ENCODE measurements at places on chromosomes 7 and 10. TPM values are rescaled to one million over a fixed set of nuclear protein-coding genes. Genes with fewer than 3 reads are reported as not detected.
A peak's percentile ranks its signal among the peaks of the same experiment; 100 is the strongest.

DNA sequence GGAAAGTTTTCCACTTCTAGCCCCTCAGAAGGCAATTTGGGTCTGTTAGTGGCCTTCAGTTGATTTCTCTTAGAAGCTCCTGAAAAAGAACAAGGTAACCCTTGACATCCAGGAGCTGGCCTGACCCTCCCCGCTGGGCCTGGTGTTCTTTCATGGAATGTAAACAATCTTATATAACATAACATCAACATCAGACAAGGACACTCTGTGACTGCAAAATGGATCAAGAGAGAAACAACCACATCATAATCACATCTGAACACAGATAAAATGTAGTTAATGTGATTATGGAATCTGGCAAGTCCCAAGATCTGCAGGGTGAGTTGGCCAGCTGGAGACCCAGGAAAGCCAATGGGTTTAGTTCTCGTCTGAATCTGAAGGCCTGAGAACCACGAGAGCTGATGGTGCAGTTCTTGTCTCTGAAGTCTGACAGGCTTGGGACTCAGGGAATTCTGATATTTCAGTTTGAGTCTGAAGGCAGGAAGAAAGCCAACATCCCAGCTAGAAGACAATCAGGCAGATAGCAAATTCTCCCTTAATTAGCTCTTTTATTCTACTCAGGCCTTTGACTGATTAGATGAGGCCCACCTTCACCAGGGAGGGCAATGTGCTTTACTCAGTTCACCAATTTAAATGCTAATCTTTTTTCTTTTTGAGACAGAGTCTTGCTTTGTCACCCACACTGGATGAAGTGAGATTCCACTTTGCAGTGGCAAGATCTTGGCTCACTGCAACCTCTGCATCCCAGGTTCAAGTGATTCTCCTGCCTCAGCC is 91.4 kb upstream of the NAMPT start:
- no peak for DNase-seq

DNA sequence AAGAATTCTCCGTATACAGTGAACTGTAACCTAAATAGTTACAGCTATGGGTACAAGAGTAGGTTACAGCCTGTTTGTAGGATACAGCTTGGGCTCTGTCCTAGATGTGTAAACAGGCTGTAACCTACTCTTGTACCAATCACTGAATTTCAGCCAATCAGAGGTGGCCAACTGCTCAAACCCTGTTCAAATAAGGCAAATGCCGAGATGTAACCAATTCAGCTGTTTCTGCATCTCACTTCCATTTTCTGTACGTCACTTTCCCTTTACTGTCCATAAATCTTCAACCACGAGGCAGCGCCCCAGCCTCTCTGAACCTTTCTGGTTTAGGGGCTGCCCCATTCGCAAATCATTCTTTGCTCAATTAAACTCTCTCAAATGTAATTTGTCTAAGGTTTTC is 8.3 kb upstream of the MMP21 start:
- DNase-seq = no peak

DNA sequence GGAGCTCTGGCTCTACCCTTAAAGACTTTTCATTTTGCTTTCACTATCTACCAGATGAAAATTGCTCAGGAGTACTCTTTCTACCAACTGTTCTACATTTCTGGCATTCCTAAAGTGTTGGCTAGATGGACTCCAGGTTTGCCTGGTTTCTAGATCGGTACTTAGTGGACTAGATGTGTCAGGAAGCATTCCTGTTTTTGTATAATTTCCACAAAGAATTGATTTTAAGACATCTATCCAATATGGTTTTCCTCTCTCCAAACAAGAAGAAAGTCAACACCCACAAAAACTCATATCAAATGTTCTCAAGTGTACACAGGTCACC is 157.7 kb downstream of the CHRM2 start:
- no peak for DNase-seq

GRCh38 chr7:123570390-123571182 is 13.0 kb upstream of the NDUFA5 start:
- DNase-seq = no peak

DNA sequence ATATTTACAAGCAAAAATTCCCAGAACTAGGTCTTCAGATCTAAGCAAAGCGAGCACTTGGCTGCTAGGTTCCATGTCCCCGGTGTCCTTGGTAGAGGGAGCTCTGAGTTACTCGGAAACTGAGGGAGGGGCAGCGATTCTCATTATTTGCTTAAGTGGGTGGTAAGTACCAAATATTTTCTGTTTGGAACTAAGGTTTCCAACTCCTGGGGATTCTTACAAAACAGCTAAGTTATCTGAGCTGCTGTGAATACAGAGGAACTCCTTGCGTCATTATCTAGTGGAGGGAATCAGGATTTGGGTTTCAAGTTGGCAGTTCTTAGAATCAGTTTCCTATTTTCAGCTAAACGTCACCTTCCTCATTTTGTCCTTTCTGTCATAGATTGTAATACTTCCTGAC is 76.8 kb upstream of the IKZF1 start:
- DNase-seq = no peak

DNA sequence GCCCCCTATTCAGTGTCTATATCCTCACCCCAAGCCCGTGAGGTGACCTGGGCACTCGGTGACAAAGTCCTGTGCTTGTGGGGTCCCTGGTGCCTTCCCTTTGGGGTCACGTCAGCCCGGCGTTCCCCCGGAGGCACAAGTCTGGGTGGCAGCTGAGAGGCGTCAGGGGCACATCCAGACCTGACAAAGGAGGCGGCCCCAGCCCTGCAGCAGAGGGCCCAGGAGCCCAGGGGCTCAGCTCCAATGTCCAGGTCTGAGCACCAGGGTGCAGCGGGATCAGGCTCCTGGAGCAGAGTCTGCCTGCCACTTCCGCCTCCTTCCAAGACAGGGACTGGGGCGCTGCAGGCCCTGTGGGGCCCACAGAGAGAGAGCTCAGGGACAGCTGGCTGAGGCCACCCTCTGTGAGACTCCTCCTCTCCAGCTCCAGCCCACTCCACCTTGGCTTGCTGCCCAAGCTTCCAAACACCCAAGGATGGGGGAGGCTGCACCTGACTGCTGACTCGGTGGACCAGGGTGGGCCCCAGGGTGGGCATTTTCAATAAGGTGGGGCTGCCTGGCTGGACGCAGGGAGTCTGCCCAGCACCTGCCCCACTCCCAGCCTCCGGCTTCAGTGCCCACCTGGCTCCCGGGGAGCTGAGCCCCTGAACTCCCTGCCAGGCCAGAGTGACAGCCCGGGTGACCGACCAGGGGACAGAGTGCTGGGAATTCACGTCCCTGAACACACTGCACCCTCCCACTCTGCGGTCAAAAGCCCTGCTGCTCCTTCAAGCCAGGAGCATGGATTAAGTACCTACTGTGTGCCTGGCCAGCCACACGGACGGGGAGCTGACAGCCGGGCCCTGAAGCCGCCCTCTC is 1.0 kb upstream of the KNDC1 start:
- peak; percentile 42 for DNase-seq

- DNase-seq = no peak
Observed at GRCh38 chr10:113135025-113135424, 185.0 kb downstream of the TCF7L2 start.

- DNase-seq = no peak
Observed at GRCh38 chr7:99363286-99363685, 11.2 kb upstream of the ARPC1B start.

DNA sequence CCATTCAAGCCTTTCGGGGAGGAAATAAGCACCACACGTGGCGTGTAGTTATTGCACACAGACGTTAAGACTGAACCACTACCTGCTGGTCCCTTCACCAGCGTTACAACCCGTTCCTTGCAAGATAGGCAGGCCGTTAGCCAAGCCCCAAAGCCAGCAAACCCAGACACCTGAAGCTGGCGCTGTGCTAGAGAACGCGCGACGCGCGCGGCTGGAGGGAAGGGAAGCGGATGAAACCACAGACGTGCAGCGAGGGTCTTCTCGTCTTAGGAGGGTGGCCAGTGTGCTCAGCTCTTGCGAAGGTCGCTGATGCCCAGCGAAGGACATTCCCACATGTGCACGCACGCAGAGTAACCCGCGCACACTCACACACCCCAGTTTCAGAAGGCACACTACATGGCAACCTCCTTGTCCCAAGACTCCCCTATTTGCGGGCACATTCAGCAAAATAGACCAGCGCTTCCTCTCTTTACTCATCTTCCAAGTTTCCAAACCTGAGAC is 980 bp downstream of the TMEM26 start:
- DNase-seq = peak; percentile 15

RARRES2 gene
- total RNA-seq = 214 TPM

Data from uterus (tissue), 4 donors.